ENCODE measurements at places on chromosomes 2 and 18. TPM values are rescaled to one million over a fixed set of nuclear protein-coding genes. Genes with fewer than 3 reads are reported as not detected.
A peak's percentile ranks its signal among the peaks of the same experiment; 100 is the strongest.

DNA sequence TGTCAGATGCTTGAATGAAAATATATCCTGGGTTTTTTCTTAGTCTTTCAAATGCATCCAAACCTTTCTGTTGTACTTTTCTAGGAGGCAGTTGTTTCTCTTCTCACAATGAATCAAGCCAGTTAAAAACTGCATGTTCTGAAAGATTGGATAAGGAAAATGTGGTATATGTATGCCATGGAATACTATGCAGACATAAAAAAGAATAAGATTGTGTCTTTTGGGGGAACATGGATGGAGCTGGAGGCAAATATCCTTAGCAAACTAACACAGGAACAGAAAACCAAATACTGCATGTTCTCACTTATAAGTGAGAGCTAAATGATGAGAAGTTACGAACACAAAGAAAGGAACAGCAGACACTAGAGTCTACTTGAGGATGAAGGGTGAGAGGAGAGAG, 51.7 kb upstream of the MAPK4 start:
- ATAC-seq = no peak

DNA sequence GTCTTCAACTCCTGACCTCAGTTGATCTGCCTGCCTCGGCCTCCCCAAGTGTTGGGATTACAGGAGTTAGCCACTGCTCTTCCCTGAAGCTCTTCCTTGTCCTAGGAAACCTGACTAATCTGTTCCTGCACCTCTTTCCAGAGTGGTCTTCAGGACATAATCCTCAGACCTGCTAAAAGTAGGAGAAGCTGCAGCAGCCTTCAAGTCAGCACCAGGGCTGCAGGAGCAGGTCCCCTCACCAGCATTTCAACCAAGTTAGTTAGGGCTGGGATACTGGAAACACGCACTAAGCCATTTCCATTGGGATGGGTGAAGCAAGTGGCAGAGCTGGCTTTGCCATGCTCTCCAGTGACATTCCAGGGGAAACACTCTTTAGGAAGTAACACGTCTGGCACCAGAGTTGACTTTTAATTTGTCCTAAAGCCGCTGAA, 9.9 kb downstream of the NCL start:
- ATAC-seq = no peak

DNA sequence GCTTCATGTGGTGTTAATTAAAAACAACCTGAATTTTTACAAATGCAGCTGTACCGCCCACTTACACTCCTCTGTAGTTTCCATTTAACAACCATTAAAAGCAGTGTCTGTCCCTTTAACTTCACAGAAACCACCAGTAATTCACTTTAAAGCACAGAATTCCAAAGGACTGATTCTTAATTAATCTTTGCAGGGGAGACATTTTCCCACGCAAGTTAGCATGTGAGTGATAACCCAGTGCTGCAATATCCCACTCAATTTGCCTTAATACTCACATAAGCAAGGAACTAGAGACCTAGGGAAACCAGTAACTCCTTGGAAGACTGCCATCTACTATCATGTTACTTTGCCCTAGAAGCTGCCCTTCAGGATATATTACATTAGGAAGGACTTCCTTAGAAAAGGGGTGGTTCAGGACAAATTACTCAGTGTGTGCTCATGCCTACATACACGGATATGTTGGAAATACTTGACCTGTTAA, 102.3 kb downstream of the OSR1 start:
- peak; percentile 97 for ATAC-seq

DNA sequence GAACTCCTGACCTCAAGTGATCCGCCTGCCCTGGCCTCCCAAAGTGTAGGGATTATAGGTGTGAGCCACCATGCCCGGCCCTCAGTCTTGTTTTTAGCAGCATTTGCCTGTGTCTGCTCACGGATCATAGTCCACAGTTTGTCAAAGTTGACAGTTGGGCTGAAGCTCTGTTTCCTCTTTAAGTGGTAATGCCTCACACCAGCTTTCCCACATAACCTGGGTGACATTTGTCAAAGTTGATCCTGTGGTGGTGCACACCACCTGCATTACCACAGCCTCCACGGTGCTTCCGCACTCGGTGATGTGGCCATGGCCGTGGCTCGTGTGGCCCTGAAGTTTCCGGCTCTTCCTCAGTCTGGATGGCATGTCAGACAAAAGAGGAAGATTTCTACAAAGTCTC, 27.1 kb downstream of the RAB31 start:
- ATAC-seq = no peak

DNA sequence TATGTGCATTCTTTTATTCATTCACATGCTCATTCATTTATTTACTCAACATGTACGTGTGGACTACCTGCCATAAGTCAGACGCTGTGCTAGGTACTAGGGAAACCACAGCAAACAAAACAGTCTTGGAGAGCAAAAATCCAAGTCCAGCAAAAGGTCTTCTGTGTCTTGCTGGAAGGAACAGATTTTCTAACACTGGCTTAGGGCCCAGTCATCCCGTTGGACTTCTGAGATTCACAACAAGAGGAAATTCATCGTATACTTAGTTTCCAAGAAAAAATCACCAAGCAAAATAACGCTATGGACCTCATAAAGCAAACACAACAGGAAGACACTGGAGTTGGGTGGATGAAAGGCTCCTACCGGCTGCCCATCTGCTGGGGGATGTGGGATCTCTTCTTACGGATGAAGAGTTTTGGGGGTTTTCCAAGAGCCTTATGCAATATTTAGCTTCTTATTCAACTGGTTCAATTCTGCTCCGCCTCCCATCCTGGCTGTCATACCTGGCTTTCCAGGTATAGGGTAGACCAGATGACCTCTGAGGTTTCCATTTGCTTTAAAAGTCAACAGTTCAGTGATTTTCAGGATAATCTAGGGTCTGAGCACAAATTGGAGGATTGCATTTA, 262.7 kb downstream of the HAUS1 start:
- no peak for ATAC-seq

GRCh38 chr2:165173215-165173614, 30.6 kb downstream of the SCN3A start:
- no peak for ATAC-seq

GRCh38 chr18:2526329-2526728, 45.0 kb downstream of the METTL4 start:
- ATAC-seq = peak; percentile 44

- ATAC-seq = no peak
These were observed 148.5 kb downstream of the GALNT14 start for GRCh38 chr2:30989746-30990145.

Gene REG1B
- total RNA-seq = not detected

Gene C1GALT1C1L
- 0.16 TPM for total RNA-seq

Gene GPR17
- total RNA-seq = not detected
